ENCODE measurements at places on chromosomes 1 and 21.

DNA sequence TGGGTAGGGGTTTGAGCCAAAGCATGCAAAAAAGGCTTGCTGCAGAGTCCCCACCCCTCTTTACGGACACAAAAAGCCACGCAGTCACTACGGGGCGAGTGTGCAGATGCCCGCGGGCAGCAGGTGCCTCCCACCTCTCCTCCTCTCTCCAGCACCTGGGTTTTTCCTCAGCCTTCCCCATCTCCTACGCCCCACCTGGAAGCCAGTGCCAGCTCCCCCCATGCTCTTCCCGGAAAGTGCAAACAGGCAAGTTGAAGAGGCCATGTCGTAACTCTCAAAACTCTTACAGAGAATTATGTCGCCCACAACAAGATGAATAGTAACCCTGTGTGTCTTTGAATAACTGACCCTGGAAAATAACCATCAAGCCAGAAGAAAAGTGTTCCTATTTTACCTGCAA is 82.5 kb downstream of the PDE9A start:
- no peak for DNase-seq

DNA sequence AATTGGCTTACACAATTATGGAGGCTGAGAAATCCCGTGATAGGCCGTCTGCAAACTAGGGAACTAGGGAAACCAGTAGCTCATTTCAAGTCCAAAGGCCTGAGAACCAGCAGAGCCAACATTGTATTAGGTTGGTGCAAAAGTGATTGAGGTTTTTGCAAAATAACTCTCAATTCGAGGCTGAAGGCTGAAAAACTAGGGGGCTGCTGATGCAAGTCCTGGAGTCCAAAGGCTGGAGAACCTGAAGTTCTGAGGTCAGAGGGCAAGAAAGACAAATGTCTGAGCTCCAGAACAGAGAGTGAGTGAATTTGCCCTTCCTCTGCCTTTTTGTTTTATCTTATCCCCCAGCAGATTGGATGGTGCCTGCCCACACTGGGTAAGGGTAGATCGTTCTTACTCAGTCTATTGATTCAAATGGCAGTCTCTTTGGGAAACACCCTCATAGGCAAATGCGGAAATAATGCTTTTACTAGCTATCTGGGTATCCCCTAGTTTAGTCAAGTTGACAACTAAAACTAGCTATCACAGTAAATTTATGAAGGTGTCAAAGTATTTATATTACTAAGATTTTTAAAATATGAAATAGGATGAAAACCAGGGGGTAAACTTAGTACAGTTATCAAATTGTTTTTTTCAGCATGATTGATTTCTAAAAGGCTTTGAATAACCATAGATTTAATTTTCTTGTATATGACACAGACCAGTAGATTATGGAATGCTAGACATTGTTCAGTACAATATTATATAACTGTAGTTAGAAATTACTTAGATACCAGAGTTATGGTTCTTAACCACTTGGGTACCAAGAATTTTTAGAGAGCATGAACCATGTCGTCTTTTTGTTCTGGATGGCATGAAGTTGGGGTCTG is 15.4 kb downstream of the RABGAP1L start:
- no peak for DNase-seq

DNA sequence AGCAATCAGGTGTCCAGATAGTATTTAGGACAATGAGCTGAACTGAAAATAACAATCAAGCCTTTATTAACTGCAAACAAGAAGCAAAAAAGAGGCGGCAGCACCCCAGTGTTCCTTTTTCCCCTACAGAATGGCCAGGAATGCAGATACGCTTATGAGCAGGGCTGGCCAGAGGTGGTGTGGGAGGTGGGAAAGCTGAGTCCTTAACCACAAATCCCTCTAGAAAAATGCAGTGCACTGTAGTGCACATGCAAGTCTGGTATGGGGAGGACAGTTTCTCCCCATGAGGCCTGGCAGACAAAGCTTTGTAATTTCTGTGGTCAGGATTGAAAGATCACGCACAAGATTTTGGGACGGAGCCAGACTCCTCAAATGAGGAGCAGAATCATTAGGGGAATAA is 10.7 kb upstream of the IFNAR1 start:
- DNase-seq = no peak

DNA sequence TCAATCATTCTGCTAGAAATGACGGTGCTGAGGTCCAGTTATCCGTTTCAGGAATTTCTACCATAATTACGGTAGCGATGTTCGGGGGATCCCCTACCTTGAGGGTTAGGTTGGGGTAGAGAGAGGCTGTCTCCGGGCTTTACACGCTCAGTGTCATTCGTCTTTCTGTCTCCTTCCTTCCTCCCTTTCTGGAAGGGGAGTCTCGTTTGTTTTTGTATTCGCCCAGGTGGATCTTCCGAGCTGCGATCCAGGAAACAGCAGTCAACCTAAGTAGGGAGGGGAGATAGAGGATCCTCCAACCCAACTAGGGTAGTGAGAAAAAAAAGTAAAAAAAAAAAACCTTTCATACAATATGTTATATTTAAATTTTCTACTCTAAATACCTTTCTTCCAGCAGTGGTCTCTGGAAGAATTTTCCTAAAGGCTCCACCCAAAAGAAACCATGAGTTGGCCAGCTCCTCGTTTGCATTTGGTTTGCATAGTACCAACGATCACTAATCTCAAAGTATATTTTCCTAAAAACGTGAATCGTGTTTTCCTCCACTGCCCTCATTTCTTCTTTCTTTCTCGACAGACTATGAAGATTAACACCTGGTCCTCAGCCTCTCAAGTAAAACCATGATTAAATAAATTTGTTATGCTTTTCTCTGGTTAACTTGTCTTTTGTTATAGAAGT is 611 bp upstream of the PIK3C2B start:
- DNase-seq = no peak
